ENCODE measurements at places on chromosomes 5 and 9. TPM values are rescaled to one million over a fixed set of nuclear protein-coding genes. Genes with fewer than 3 reads are reported as not detected.

Gene GPR151
- total RNA-seq: not detected

Gene PRKACG
- not detected for total RNA-seq

Gene ZNF483
- total RNA-seq: 1.8 TPM

Gene SLC4A9
- total RNA-seq: not detected

DNA sequence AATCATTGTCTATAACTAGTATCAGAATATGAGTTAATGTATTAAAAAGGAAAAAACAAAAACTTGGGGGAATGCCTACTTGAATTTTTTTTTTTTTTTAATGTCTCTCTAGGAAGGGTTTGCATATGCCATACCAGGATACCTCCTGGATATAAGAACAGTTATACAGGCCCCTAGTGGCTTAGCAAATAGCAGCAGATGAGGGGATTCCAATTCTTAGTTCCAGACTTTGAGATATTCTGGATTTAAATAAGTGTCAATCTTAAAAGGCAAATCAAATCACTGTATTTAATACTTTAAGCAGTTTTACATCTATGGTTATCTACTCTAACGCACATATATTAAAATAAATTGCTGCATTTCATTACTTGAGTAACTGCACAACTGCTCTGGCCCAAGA, 1055.5 kb upstream of the DMAC1 start:
- peak; percentile 59 for DNase-seq

- DNase-seq: no peak
Measured at GRCh38 chr9:130805510-130806326, 29.3 kb upstream of the ABL1 start.

DNA sequence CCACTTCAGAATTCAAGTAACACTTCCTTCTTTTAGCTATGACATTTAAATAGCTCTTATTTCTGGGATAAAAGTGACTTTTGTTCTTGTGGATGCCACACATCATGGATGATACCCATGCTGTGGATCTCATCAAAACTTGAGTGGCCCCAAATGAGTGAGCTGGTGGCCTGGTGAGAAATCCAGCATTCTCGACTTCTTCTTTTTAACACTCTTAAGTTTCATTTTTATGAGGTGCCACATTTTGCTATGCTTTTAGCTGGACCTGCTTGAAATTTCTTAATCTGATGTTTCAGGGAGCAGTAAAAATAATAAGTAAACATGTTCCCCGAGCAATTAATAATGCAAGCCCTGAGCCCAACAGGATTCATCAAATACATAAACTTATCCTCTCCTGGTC, 384.8 kb upstream of the MEF2C start:
- no peak for DNase-seq

DNA sequence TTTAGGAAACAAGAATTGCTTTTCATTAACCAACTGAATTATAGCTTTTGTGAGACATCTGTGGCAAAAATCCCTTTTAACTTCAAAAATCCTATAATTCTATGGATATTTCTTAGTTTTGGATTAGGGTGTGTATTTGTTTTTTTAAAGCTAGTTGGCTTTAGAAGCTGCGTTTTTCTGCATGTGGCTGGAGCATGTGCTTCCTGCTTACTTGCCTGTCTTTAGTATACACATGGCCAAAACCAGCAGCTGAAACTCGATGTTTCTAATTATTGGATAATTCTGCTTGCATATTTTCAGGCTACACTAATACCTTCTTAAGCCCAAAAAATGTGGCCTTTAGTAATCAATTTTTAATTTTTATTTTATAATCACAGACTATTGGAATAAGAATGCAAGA, 8.9 kb downstream of the RECK start:
- no peak for DNase-seq

GRCh38 chr9:22913026-22913425, 466.4 kb downstream of the DMRTA1 start:
- no peak for DNase-seq

- no peak for DNase-seq
Measured at GRCh38 chr9:111040494-111040893, 2.2 kb upstream of the LPAR1 start.

DNA sequence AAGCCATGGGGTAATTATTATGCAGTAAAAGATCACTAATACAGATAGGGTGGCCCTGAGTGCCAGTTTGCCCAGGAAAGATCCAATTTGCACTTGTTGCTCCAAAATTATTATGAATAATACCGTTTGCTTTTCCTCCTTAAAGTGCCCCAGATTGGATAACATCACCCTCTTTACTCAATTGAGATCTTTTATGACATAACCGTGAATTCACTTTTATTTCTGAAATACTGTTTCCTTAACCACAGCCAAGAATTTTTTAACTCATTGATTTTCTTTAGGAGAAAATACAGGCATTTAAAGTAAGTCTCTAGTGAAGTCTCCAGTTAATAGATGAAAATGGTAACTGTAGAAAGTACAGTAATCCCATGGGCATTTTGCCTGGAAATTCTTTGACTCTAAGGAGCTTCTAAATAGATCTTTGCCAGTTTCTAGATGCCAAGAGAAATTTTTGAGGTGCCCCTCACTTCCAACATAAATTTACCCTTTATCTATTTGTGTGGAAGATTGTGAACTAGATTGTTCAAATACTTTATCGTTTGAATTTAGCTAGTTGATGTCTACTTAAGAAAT, 99.2 kb downstream of the UHRF2 start:
- no peak for DNase-seq

DNA sequence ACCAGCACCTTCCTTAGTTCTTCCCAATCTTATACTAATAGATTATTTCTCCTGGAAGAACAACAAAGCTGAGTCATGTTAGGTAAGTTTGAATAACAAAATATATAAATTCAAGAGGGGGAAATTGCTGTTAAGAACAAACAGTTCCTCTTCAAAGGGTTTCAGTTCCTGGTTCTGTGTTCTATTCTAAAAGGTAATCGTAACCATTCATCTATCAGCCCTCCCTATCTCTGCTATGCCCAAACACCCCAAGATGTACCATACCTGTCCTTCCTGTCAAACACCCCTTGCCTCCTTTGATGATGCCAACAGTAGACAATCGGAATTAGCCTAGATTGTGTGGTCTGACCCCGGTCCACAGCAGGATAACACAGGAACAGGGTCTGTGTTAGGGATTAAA, 4.2 kb upstream of the RNF180 start:
- no peak for DNase-seq

DNA sequence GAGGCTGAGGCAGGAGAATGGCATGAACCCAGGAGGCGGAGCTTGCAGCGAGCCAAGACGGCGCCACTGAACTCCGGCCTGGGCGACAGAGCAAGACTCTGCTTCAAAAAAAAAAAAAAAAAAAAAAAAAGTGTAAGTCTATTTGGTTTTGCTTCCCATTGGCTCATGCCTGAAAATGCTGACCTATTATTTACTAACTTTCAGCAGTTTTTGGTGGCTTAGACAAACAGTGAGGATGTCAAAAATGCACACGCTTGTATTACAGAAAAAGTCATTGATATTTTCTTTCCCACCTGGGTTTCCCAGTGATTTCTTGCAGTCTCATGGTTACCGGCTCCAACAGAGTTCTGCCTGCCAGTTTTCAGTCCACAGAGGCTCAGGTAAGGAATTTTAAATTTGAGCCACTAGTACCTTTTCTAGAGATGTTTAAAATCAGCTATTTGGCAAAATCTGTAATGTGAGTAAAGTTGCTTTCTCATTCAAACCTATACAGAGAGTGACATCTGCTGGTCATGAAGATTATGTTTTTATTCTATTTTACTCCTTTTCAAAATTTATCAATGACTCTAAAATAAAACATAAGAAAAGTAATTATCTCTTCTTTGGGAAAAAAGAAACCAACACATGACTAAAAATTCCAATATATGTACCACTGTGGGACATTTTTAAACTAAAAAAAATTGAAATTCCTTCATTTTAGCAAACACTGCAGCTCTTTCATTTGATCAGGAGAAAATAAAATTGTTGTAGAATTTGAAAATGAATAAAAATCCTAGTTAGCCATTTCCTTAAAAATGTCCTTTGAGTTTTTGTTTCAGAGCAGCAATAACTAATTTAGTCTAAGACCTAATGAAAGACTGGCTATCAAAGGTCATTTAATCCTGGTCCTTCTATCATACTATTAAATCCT, 8.8 kb downstream of the FAM200C start:
- DNase-seq: peak; percentile 52
